Fibroblast of skin of back (primary cell): ENCODE measurements at places on chromosomes 4 and X.

GRCh38 chrX:19593690-19594089, 78.4 kb upstream of the MAP3K15 start:
- peak; percentile 38 for DNase-seq

GRCh38 chr4:84146300-84146959, 352.7 kb downstream of the NKX6-1 start:
- no peak for DNase-seq

- no peak for DNase-seq
These were observed 208.3 kb upstream of the AMOT start for GRCh38 chrX:113048896-113049295.

GRCh38 chrX:49884290-49884862, 5.1 kb downstream of the USP27X start:
- DNase-seq, result peak; percentile 45

DNA sequence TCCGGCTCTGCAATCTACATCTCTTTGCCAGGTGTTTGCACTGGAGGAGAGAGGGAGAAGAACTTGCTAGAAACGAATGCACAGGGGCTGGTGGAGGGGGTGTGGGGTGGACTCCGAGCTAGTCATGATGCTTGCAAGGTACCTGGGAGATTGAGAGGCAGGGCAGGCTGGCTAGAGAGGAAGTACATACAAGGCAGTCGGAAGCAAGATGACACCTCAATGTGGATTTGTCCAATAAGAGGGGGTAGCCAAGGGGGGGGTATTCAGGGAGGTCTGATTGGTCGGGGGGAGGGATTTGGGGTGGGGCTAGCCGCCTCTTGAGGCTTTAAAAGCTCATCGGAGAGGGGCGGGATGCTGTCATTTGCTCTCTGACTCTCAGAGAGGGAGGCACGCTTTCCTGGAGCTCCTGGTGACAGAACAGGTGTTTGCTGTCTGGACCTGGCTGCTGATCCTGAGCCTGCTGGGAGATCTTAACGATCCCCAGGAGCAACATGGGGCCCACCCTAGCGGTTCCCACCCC, at the start of gene GPR50:
Gene GPR50 (plus strand): TSS at position 354 of the 520 bp plus-strand sequence. CDS start 138 bp downstream, at position 492.
- no peak for DNase-seq

DNA sequence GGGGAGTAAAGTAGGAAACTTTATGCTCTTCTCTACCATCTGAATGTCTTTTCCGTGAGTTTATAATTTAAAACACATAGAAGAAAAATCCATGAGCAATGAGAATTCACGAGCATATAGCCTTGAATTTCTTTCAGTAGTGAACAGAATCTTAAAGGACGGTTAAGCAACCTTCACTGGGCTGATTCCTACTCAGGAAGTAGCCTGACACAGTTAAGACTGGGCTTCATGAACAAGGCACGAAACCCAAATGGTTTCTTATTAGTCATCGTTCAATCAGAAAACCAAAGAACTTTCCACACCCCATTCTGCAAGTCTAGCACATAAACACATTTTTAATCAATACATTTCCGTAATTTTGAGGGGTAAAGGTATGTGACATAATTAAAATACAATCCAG, 95.8 kb downstream of the SH3KBP1 start:
- DNase-seq, result no peak

GRCh38 chr4:168028970-168029597, 63.3 kb upstream of the ANXA10 start:
- DNase-seq, result peak; percentile 59

DNA sequence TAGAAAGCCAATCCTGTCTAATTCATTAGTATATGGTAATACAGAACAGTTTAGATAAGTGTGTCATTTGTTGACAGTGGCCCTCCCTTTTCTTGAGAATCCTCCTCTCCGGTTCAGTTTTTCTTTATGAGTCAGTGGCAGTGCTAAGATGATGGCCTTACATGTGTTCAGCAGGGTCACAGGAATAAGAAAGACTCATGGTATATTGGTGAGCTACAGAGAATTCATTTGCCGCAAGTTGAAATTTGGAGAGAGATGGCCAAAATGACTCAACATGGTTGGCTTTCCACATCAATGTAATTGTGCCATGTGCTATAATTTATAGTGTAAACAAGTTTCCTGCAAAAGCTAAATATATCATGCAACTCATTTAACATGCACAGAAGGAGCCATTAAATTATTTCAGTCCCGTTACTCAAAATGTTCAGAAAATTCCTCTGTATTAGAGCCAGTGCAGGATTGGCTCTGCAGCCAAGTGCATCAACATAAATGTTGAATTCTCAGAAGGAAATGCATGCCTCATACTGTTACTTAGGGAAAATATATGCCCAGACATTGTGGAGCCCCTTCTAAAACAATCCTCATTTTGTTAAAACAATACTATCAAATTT, 374.3 kb downstream of the AFF2 start:
- peak; percentile 71 for DNase-seq

- peak; percentile 51 for DNase-seq
These were observed 198.2 kb upstream of the PSAPL1 start for GRCh38 chr4:7632971-7633370.

GRCh38 chrX:153651540-153652079, 4.6 kb downstream of the DUSP9 start:
- DNase-seq, result no peak

DNA sequence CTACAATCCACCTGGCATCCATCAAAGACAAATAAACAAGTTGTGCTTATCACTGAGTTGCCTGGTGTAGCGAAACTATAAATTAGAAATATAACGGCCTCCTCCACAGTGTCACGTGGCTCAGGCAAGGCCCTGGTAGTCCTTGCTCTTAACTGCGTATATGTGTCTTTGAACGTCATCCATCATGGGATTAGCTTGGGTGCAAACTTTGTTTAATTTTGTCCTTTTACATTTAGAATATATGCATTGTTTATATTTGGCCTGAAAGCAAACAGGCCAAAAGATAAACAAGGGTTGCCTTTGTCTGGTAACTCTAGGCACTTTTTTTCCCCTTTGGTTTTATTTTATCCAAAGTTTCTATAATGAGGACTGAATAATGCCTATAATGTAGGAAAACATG, 184.9 kb downstream of the KIT start:
- no peak for DNase-seq

DNA sequence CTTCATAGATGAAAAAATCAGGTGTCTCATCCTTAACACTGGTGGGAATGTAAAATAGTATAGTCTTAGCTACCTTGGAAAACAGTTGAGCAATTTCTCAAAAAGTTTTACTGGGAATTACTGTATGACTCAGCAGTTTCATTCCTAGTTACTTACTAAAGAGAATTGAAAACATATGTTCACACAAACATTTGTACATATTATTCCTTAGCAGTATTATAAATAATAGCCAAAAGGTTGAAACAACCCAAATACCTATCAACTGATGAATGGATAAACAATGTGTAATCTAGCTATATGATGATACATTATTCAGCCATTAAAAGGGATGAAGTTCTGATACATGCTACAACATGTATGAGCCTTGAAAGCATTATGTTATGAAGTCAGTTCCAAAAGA, 41.7 kb downstream of the RBM46 start:
- DNase-seq, result peak; percentile 74
